CD4-positive, alpha-beta T cell treated with Interleukin-2 at 100 ng/mL for 4 hours (primary cell): ENCODE measurements at places on chromosomes 6 and 20.

- no peak for DNase-seq
Observed at GRCh38 chr6:103193413-103193812, 1666.3 kb downstream of the HACE1 start.

DNA sequence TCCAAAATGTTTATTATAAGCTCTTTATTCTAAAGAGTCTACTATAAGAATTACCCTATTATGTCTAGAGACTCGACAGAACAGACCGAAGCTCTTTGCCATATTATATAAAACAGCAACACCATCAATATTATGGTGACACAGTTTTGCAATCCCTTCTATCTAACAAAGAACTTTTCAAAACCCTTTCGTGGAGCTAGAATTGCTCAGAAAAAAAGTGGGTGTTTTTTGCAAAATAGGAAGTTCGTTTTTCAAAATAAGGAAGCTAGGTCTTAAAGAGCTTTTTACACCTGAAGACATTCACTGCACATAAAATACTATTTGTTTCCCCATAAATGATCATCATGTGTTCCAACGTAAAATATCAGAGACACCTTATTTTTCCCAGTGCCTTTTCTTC is 240.0 kb downstream of the FOXC1 start:
- no peak for DNase-seq

DNA sequence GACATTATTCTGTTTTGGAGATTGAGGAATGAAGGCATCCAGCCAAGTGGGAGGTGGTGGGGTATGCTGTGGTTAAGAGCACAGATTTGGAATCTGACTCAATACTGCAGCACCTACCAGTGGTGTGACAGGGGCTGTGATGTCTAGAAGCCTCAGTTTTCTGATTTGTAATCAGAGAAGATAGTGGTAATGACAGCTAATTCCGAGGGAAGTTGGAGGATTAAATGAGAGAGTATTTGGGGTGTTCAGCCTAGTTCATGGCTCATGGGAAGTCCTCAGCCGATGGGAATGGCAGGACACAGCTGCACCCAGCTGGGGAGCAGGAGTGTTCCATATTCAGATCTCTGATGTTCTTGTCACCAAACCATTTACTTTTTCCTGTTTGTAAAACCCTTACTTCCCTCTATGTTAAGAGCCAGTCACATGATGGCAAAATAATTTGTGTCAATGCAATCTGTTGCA is 9.3 kb downstream of the SLC9A8 start:
- DNase-seq, result no peak

DNA sequence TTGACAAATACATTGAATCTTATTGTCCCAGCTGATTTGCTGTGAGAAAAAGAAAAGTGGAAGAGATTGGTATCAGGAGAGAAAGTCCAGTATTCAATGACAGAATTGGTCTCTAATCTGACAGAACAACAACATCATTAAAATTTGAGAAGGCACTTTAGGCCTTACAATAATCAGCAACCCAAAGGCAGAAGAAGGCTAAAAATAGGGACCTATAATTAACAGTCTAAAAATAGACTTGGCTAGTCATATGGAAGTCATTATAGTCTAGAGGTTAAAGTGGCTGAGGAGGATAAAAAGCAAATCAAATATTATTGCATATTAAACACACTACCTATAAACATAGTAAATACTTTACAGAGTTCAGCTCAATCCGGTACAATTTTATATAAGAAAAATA is 393.6 kb upstream of the JAG1 start:
- no peak for DNase-seq
